Stimulated activated CD4-positive, alpha-beta T cell treated with anti-CD3 and anti-CD28 coated beads, Interleukin-1b, Interleukin-23, amount 100 ng/mL, for 4 hours (primary cell): ENCODE measurements at places on chromosomes 16 and 17.

- no peak for DNase-seq
Observed at GRCh38 chr17:48566717-48567116, 11.4 kb downstream of the HOXB4 start.

GRCh38 chr17:951325-952132 is 28.0 kb downstream of the NXN start:
- no peak for DNase-seq

GRCh38 chr16:69190598-69190997 is 3.6 kb downstream of the SNTB2 start:
- DNase-seq, result no peak

DNA sequence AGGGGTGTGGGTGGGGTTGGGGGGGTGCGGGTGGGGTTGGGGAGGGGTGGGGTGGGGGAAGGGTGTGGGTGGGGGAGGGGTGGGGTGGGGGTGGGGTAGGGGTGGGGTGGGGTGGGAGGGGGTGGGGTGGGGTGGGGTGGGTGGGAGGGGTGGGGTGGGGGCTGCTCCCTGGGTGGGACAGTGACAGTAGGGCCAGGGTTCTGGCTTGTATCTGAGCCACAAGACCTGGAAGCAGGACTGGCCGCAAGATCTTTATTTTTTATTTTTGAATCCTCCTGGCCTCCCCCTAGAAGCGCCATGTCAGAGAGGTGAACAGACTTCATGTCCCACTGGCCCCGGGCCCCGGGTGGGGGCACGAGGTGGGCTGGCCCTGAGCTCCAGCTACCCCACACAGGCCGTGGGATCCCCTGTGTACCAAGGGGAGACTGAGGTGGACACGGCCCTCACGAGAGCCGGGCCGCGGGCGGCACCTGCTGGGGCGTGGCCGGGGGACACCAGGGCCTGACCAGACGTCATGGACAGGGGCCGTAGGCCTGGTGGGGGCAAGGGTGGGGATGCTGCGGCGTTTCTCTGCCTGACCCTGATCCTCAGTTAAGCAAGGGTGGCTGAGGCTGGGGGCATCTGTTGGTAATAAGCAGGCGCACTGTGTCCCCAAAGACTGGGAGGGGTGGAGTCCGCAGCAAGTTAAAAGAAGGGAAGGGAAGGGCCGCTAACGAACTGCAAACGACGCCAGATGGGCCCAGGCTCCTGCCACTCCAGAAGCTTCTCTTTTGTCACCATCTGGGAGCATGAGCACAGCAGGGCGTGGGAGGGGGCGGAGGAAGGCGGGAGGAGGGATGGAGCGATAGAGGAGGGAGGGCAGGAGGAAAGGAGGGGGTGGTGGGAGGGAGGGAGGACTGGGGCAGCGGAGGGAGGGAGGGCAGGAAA is 22.3 kb upstream of the PABPN1L start:
- no peak for DNase-seq

DNA sequence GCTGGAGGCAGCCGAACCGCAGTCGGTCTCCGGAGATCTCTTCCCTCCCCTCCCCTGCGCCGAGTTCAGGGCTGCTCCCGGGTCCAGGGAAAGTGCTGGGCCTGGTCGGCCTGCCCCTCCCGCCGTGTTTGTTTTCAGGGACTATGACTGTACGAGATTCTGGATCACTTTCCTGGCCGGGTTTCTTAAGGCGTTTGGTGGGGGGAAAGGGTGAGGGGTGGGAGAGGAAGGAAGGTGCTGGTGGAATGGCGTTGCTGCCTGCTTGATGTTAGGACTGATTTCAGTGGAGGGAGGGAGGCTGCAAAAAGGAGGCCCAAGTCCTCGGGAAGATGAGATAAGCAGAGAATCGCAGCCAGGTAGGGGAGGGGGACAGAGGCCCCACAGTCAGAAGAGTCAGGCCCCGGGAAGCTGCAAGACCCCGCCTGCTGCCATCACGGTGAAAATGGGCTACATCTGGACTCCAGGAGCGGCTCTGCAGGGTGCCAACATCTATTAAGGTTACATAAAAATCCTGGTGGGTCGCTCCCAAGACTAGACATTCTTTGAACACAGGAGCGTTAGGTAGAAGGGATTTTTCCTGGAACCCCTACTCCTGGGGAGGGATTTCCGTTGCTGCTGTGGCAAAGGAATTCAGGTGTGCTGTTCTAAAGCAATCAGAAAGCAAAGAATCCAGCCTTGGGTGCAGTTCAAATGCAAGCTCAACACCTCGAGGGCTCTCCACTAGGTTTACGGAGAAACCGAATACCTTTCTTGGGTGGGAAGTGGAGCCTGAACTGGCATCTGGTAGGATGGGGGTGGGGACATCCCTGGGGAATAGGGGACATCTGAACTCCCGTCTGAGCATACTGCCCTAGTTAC is 1.2 kb downstream of the ARHGAP44 start:
- DNase-seq, result no peak

DNA sequence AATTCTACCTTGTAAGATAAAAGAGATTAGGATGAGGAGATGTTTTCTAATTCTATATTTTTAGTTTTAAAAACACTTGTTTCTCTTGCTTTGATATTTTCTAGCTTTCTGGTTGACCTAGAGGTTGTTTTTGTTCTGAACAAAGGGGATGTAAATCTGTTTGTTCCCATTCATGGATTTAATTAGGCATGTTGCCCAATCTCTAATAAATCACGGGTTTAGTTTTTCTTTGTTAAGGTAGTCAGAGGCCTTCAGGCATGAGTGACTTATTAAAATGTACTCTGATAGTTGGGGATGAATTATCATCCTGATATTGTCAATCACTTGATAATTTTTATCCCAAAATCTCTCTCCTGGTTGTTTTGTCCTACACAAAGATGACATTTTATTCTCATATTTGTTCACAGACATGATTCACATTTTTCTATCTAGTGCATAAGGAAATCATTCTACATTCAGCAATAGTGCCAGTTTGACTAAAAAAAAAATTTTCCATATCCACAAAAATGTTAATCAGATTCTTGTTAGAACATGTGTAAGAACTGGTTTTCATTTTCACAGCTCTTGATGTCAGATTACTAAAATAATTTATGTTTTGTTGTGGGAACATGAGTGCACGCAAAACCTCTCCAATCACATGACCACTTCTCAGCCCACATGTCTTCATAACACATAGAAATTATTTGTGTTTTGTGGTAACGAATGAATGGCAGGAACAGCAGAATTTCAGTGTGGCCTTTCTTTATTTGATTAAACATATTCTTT is 95.7 kb upstream of the AKTIP start:
- DNase-seq, result no peak

GRCh38 chr16:30785126-30786106 is 1.6 kb downstream of the ZNF629 start:
- DNase-seq, result no peak

GRCh38 chr16:9040800-9041412 is 50.5 kb upstream of the HAPSTR1 start:
- no peak for DNase-seq

- no peak for DNase-seq
Observed at GRCh38 chr17:55743103-55743679, 7.7 kb upstream of the PCTP start.

GRCh38 chr17:63364944-63365343 is 81.2 kb downstream of the CYB561 start:
- no peak for DNase-seq

GRCh38 chr17:56424543-56425044 is 168.9 kb upstream of the NOG start:
- no peak for DNase-seq

GRCh38 chr17:63698381-63698885 is 1.5 kb downstream of the LIMD2 start:
- peak; percentile 32 for DNase-seq

GRCh38 chr16:58026139-58026704 is 668 bp downstream of the MMP15 start:
- DNase-seq, result peak; percentile 14

DNA sequence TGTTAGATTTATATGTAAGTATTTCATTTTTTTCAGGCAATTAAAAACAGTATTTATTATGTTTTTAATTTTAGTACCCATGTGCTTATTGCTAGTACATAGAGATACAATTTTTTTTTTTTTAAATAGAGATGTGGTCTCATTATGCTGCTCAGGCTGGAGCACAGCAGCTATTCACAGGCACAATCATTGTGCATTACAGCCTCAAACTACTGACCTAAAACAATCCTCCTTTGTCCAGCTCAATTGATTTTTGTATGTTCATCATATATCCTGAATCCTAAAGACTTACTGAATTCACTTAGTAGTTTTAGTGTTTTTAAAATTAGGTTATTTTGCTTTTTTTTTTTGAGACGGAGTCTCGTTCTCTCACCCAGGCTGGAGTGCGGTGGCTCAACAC is 26.3 kb downstream of the SPECC1 start:
- DNase-seq, result no peak

DNA sequence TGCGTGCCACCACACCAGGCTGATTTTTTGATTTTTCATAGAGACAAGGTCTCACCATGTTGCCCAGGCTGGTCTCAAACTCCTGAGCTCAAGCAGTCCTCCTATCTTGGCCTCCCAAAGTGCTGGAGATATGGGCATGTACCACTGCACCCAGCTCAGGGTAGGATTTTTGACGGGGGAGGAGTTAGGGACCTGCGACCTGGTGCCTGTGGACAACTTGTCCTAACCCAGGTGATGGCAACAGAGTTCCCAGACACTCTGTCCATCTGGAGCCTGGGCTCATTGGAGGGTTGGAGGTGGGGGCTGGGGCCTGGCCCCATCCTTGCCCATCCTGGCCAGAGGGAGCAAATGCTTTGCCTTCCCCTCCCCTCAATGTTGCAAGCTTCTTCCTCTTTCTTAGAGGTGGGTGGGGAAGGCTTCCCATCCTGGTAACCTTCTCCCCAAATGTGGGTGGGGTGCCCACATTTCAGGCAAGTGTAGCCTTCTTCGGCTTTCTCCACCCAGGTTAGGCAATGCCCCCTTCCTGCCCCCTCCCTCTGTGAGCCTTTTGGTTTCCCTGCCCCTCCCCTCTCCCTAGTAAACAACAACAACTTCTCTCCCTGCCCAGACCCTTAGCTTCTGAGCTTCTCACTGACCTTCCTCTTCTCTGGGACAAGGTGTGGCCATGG is 24.9 kb downstream of the RARA start:
- no peak for DNase-seq

DNA sequence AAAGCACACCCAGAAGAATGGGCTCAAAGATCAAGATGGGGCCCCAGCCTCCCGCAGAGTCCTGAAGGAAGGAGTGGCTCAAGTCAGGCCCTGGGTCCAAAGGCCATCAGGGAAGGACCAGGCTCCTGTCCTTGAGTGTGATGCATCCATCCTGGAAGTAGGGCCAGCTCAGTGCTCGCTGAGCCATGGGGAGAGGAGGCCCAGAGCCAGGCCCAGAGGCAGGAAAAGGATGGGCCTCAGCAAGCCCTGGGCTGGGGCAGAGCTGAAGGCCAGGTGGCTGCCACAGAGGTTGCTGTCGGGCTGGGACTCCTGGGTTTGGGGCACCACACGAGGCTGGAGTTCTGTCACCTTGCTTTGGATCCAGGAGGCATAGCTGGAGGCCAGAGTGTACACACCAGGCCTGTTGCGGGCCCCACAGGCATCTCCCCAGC is 3.7 kb downstream of the PRSS8 start:
- no peak for DNase-seq

DNA sequence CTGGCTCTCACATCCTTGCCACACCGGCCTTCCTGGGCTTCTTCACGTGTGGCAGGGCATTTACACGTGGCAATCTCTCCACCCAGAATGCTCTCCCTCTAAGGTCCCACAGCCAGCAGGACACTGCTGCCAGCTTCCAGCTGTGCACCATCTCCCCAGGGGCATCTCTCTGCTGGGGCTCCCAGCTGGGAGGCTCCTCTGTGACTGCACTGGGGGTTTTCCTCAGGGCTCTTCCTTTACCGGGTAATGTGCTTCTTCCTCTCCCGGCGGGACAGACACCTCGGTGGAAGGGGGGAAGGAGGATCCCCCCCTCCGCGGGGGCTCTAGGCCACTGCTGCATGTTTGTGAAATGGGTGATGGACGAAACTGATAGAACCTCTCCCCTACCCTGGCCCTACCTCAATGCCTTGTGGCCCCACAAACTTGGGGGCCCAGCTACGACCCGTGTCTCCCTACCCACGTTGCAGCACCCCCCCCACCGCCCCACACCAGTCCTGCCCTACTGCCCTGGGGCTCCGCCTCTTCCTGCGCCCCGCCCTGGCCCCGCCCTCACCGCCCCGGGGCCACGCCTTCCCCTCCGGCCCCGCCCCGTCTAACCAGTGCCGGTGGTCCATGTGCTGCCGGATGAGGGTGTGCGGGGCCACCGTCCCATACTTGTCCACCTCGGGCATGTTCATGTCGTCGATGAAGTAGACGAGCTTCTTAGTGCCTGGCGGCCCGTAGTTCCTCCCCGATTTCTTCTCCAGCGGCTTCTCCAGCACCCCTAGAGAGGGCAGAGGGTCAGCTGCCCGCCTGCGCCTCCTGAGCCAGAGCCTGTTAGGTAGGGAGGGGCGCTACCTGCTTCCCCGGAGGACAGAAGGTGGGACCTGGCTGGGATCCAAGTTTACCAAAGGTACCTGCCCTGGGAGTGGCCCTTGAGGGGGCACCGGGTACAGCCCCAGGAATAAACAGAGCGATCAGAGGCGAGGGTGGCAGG is 92.6 kb downstream of the DNAH17 start:
- peak; percentile 63 for DNase-seq

- no peak for DNase-seq
Observed at GRCh38 chr17:73953206-73954033, 250.1 kb upstream of the RPL38 start.

DNA sequence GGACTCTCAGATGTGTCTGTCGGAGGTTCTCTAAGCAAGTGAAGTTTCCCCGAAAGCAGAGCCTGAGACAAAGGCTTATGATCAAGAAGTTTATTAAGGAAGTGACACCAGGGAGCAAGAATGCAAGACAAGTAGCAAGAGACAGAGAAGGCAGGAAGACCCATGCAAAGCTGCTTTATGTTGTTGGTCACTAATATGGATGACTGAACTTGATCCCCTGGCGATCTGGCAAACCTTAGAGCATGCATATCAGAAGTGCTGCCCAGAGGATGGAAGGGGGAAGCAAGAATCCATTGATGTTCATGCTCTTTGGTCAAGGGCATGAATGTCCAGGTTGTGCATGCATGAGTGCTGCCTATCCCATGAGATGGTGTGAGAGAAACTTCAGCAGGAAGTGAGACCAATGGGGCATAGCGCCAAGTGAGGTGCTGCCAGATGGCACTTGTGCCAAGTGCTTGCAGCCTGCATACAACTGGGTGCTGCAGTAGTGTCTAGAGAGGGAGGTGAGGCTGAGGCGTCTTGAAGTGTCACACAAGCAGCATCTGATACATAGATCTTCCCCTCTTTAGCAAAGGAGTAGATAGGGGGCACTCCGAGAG is 176.5 kb downstream of the SALL1 start:
- no peak for DNase-seq

DNA sequence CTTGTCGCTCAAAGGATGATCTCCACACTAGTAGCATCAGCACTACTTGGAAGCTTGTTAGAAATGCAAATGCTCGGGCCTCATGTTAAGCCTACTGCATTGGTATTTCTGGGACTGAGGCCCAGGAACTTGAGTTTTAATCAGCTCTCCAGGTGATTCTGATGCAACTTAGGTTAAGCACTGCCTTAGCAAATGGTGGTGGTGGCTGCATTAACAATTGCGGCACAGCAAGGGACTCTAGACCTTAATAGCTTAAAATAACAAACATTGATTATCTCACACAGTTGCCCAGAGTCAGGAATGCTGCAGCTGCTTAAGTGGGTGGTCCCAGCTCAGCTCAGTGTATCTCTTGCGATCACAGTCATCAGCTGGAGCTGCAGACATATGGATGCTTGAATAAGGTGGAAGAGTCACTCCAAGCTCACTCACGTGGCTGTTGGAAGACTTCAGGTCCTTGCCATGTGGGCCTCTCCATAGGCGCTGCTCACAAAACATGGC is 25.8 kb downstream of the HS3ST3A1 start:
- no peak for DNase-seq
